ENCODE measurements at places on chromosomes 7 and 10.

GRCh38 chr7:150978126-150978789 lies at the start of gene KCNH2:
KCNH2 (minus strand) TSS chr7:150978321; CDS start chr7:150977913, 408 bp downstream.
- peak; percentile 75 for DNase-seq

- DNase-seq = no peak
These were observed 327.0 kb downstream of the RNLS start for GRCh38 chr10:88256013-88256680.

DNA sequence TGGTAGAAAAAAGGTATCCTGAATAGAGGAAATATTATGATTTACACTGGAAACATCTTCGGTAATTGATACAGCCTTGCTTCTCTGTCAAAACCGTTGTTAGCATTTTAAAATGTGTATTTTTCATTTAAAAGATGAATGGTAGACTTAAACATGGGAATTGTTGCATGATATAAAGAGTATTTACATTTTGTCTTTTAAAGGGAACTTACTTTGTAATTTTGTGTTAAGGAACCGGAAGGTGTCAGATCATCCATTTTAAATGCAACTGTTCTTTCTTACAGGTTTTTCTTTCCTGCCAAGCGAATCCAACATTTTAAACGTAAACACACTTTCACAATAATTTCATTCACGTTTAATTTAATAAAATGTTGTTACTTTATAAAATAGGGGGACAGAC lies 1.8 kb upstream of the IGF2BP3 start:
- DNase-seq = no peak

GRCh38 chr7:125814100-125814499 lies 884.5 kb upstream of the POT1 start:
- no peak for DNase-seq

DNA sequence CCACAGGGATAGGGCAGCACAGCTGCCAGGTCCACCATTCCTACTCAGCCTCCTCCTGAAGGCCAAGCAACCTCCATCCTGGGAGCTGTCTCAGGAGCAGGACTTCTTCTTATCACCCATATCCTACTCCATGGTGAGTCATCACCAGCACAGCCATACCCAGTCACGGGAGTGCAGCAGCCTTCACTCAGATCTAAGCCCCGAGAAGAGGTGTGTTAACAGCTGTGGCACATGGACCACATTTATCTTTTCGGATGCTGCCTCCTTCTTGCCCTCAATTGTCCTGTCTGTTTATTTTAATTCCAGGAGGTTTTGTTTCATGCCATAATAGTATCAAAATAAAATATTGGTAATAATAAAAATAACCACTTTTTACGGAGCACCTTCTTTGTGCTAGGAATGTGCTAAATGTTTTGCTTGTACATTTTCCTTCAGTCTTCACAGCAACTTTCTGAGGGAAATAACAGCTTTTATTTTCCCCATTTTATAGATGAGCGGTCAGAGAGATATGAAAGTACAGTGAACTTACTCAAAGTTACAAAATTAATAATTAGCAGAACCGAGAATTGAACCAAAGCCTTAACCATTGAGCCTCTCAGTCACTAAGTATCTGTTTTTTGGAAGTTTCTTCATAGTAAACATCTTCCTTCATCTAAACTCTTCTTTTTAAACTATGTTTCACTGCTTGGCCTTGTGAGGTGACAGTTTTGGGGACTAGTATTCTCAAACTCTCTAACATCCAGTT lies 2.5 kb upstream of the KEL start:
- no peak for DNase-seq

- DNase-seq = no peak
These were observed 352.5 kb downstream of the FGFR2 start for GRCh38 chr10:121245754-121246153.

- no peak for DNase-seq
These were observed 18.7 kb upstream of the PRKAG2 start for GRCh38 chr7:151895631-151896031.

DNA sequence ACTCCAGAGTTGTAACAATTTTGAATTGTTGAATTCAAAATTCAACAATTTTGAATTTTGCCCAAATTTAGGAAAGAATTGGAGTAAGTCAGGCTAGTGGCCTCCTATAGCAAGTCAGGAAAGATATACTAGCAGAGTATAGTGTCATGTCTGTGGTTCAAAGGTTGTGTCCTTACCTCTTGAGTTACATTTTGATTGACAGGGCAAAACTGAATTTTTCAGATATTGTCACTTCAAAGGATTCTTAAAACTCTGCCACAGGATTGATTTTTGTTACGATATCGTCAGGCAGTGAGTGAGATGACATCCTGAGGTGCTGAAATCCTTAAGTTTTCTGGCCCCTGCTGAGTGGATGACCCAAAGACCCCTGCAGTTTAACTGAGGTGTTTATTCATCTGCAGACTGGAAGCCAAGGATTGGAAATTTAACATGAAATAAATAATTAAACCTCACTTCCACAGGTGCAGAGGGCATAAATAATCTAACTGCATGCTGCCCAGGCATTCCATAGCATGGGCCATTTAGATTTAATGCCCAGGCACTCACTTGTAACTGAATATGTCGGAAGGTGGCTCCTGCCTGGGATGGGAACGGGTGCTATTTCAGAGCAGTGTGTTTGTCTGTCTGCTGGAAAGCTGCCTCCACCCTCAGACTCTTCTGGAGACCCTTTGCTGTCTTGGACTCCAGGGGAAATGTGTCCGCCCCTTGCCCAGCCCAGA lies 50.8 kb downstream of the RBM20 start:
- no peak for DNase-seq

GRCh38 chr7:44964384-44964830 lies 14.4 kb downstream of the MYO1G start:
- peak; percentile 38 for DNase-seq

- DNase-seq = no peak
These were observed 16.5 kb downstream of the MKI67 start for GRCh38 chr10:128109707-128110106.

GRCh38 chr10:73946253-73947145 lies 35.6 kb downstream of the PLAU start:
- no peak for DNase-seq

GRCh38 chr7:41217306-41217705 lies 485.6 kb downstream of the INHBA start:
- DNase-seq = no peak

- DNase-seq = no peak
These were observed 392.2 kb upstream of the GALNT17 start for GRCh38 chr7:70739646-70740210.

GRCh38 chr7:28570970-28571288 lies 158.6 kb downstream of the CREB5 start:
- DNase-seq = no peak

DNA sequence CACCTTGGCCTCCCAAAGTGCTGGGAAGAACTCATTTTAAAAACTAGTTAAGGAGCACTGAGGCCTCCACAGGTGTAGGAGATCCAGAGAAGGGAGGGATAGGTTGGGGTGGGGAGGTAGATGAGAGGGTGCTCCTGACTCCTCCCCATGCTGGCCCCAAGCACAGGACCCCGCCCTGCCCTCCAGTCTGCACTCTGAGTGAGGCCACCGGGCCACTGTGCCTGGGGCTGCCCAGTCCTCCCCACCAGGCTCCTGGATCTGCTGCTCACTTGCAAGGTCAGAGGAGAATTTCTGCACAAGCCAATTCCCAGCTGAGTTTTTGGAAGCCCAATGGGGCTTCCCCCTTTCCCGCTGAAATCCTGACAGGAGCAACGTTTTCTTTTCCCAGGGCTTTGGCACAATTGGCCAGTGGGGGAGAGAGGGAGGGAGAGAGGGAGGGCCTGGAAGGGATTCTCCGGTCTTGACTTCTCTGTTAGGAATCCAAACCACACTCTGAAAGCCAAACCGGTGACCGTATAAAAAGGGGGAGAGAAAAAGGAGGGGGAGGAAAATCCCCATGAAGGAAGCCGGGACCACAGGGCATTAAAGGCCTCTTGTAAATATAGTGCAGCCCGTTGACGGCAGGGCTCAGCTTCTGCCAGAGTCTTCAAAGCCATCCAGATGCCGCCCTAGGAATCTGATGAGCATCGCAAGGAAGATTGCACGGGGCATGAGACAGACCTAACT lies 116.2 kb downstream of the SH3PXD2A start:
- DNase-seq = no peak

- DNase-seq = no peak
These were observed 270.7 kb downstream of the PCDH15 start for GRCh38 chr10:54530299-54530698.

DNA sequence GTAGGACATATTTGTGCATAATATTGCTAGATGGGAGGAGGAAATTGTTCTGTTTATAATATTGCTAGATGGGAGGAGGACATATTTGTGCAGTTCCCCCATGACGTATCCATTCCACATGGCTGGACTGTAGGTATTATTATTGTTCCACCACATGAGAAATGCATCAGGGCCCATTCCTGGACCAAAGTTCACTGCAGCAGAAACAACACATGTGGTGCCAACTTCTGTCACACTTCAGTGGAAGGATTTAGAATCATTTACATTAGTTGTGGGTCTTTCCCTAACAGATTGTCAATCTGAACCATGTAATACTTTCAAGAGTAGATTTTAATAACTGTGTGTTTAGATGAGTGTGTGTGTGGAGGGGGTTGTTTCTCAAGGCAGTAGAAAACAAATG lies 32.7 kb upstream of the MACC1 start:
- no peak for DNase-seq

DNA sequence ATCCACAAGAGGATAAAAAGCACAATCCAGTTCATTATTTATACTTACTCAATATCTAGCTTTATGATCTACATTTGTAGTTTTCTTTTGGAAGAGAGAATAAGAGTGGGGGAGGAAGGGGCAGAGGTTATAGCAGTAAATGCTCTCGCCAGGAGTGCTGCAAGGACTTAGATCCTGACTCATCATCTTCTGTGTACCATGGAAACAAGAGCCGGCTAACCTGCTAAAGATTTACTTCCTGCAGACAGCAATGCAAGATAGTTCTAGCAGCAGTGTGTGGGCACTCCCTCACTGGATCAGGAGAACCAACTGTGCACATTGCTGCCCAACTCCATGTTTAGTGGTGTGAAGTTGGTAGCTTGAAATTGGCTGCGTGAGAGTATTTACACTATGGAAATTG lies 47.7 kb upstream of the TRIL start:
- DNase-seq = no peak

DNA sequence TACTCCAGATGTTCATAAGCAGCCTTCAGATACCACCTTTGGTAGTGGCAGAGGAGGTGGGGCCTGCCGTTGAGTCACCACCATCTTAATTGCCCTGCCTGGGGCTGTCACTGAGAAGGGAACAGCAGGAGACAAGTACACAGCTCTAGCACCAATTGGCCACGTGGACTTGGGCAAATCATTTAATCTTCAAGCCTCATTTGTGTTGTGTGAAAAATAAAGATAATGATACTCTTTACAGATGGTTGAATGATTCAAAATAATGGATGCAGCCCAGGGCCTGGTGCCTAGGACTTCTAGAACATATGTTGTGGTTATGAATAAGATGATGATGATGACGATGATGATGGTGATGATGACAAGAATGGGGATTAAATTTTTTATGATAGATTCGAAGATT lies 111.9 kb upstream of the ADAM12 start:
- no peak for DNase-seq

- peak; percentile 73 for DNase-seq
These were observed 340.2 kb upstream of the CELF2 start for GRCh38 chr10:10677479-10677878.

GRCh38 chr7:36726311-36726710 lies 2.0 kb upstream of the AOAH start:
- DNase-seq = no peak

- DNase-seq = no peak
These were observed 718.2 kb upstream of the PCDH15 start for GRCh38 chr10:55519264-55519663.

DNA sequence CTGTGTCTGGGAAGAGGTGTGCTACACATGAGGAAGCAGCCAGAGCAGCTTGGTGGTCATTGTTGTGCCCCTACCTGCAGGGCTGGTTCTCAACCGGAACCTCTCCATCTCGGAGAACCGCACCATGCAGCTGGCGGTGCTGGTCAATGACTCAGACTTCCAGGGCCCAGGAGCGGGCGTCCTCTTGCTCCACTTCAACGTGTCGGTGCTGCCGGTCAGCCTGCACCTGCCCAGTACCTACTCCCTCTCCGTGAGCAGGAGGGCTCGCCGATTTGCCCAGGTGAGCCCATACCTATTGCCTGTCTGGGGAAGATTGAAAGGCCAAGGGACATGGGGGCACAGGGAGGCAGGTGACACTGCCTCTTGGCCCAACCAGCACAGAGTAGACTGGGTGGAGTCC lies 29.3 kb upstream of the CSGALNACT2 start:
- no peak for DNase-seq

- no peak for DNase-seq
These were observed 4.5 kb upstream of the ABCB4 start for GRCh38 chr7:87479951-87480350.

DNA sequence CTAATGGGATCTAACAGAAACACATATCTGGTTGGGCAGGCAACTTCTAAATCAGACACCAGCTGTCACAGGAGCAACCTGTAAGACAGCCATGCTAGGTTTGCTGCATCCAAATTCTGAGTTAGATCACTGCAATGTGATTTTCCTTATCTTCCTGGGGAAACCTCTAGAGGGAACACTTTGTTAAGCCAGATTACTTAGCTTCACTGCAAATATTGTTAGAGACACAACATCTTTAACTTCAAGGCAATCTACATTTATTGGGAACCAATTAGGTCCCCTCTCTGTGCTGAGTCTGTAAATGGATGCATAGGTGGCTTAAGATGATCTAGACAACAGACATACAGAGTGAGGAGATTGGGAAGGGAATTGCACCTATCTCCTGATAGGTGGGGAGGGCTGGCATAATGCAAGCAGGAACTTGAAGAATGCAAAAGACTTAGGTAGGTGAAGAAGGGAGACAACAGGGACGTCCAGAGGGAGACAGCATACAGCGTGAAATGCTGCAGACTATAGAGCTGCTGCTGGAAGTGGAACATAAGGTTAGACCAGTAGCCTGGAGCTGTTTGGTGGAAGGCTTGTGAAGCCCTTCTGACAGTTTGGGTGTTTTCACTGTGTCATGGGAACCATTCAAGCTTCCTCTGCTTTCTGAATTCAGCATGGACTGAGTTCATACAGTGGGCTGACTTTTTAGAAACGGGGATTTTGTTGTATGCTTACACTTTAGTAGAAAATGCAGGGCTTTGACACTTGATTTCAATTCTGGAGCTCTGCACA lies 109.8 kb upstream of the ELMO1 start:
- no peak for DNase-seq

DNA sequence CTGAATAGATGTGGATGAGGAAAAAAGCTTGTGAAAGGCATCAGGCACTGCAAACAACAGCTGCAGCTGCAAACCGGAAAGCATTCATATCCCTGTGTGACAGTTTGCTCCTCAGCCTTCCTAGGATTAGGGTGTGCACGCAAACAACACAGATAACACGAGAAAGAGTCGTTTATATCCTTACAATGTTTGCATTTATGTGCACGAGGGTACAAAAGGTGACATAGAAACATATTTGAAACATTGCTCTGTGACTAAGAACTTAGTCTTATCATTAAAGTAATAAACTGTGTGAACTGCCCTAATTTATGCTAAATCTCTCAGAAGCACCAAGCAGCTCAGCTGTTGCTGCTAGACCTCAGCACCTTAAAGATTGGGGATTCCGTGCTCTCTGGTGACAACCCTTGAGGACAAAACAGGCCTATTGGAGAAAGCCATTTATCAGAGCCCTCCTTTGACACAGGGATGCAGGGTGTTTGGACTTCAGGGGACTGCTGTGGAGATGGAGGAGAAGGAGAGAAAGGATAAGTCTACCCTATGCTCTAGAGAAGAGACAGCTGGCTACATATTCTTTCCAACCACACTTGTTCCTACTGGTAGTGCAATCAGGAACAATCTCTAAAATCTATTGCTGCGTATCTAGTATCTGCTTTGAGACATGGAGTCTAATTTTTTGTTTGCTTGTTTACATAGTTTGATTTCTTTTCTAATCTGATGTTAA lies 176.2 kb downstream of the GNAT3 start:
- DNase-seq = no peak

- no peak for DNase-seq
These were observed 103.7 kb upstream of the IFRD1 start for GRCh38 chr7:112346381-112347060.

Measured in WTC11 (cell line).